ENCODE measurements at places on chromosomes 6 and 20.

DNA sequence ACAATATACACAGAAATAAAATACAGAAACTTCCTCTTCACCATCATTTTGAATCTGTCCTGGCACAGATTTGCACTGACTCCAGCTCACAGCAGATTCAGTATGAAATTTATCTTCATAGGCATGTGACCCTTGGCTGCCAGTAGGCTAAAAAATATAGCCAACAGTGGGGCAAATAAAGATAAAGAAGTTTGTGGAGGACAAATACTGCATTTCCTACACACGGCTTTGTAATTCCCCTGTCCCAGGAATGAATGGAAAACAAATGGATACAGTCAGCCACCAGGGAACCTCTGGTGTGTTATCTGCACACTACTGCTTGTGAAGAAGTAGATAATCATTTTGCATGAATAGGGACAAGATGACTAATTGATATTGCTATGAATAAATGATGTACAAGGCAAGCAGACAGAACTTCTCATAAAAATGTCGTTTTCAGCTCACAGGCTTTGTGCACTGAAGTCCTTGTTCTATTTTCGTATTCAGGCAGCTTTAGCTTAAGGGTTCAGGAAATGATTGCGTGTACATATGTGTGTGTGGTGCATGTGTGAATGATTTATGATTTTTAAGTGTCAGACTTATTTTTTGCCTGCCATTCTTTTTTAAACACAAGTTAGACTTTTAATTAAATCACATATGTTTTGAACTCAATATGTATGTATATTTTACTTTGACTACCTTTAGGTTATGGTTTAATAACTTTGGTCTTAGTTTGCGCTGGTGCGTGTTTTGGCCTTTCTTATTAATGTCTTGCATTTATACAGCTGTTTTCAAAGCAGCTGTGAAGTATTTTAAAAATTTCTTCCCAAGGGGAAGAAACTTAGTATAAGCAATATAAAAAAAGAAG, 543.8 kb upstream of the JAG1 start:
- no peak for DNase-seq

DNA sequence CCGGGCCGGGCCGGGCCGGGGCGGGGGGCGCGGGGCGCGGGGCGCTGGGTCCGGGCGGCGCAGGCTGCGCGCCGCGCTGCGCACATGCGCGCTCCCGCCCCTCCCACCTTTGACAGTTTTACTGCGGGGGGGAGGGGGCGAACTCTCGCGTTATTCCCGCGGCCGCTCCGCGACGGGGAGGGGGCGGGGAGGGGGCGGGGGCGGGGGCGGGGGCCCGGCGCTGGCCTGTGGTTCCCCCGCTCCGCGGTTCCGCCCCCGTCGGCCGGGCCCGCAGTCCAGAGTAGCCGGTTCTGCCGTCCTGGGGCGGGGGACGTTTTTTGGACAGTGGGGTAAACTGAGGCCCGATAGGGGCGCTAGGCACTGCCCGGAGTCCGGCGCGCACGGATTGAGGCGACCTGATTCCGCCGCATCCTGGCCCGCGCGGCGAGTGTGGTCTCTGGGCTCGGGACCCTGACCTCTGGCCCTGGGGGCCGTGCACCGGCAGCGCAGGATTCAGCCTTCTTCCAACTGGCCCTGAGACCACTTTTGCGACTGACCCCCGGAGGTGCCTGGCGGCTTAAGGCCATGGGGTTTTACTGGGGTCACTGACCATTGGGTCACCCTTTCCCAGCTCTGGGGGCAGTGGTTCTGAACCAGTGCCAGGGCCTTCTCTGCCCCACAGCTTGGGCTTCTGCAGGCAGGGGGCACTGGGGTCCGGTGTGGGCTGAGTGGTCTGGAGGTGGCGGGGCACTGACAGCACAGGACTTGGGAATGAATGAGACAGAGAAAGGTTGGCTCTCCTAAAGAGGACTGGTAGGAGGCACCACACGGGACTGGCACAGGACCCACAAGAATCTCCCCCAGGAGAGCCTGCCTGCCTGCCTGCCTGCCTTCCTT, at the start of gene ZNF512B:
ZNF512B (minus strand) TSS at position 93 of the 876 bp plus-strand sequence. CDS start 1,980 bp downstream, outside the sequence.
- peak; percentile 83 for DNase-seq

GRCh38 chr20:5046656-5047339, 45.5 kb upstream of the SLC23A2 start:
- no peak for DNase-seq

DNA sequence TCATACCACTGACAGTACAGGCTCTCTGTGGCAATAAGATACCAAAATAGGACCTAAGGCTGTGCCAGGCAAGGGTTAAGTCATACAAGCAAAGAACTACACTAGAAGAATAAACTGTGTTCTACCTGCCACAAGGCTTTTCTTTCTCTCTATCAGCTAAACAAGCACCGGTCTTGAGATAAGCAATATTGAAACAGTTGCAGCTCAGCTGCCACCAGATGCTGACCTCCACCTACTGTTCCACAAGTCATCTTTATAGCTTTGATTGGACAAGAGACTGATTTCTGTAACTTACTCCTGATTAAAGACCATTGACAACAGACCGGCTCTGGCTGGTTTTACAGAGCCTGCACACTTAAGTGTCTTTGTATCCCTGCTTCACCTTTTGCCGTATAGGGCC, 24.1 kb downstream of the SCP2D1 start:
- no peak for DNase-seq

- no peak for DNase-seq
Observed at GRCh38 chr6:37850260-37850659, 30.7 kb downstream of the ZFAND3 start.

DNA sequence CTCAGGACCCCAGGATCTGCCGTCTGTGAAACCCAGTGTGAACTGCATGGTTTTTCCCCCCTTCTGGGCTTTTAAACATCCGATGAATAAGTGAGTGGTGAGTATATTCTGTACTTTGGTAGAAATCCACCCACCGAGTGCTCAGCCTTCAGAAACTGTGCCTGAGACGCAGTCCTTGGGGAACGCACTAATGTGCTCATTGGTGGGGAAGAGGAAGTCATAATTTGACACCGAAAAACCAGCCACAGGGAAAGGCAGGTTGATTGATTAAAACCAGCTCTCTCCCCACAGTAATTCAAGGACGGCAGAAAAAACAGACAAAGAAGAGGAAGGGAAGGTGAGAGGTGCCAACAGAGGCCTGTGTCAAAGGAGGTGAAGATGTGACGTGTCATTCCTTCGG, 21.7 kb downstream of the EDN3 start:
- no peak for DNase-seq

- DNase-seq = no peak
Observed at GRCh38 chr6:138568997-138569396, 69.7 kb upstream of the NHSL1 start.
